ENCODE measurements at places on chromosomes 1 and 21.

DNA sequence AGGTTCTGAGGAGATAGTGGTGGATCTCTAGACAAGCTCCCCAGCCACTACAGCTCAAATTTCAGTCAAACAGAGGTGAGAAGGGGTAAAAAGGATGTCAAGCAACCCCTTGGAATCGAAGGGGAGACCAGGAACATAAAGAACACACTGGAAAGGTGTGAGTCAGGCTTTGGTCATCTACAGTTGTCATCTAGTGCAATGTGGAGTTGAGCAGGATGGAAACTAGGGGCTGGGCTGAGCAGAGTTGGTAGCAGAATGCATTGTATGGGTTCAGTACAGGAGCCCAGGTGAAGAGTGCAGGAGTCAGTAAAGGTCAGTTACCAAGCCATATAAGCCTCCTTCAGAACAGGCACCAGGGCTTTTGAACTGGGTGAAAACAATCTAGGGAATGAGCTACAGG lies 52.7 kb upstream of the VAV3 start:
- no peak for DNase-seq

- DNase-seq = peak; percentile 35
These were observed 758 bp downstream of the RAD54L start for GRCh38 chr1:46248122-46248920.

DNA sequence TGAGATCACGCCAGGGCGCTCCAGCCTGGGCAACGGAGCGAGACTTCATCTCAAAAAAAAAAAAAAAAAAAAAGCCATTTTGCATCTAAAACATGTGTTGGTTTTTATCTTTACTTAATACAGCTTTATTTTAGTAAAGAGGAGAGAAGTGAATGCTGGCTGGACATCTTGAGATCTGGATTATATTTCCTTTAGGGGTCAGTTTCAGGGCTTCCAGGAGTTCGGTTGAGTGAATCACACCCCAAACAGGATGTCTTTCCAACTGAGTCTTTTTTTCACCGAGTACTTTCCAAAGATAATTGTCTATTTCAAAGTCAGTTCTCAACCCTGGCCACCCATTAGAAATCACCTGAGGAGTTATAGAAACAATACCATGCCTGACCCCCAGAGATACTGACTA lies 16.6 kb upstream of the IPP start:
- peak; percentile 38 for DNase-seq

- DNase-seq = peak; percentile 87
These were observed 57.7 kb downstream of the ATG4C start for GRCh38 chr1:62841587-62842169.

Measured in tongue (tissue), 3 donors.